Activated CD4-positive, alpha-beta T cell treated with anti-CD3 and anti-CD28 coated beads, Interleukin-2, Interleukin-6, amounts not matched to agents 100 ng/mL and 50 ng/mL, durations not matched to agents 16 hours and 8 hours (primary cell): ENCODE measurements at places on chromosomes 1 and 21.
A peak's percentile ranks its signal among the peaks of the same experiment; 100 is the strongest.

DNA sequence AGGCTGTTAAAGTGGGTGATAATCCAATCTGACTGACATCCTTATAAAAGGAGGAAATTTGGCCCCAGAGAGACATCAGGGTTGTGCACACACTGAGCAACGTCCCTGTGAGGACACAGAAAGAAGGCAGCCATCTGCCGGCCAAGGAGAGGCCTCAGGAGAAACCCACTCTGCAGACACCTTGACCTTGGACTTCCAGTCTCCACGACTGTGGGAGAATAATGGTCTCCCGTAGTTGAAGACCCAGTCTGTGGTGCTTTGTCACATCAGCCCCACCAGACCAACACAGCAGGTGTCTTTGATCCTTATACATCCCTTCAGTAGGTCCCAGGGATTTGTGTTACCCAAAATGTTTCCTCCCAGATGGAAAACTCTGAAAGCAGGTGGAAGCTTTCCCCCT, 4.2 kb upstream of the DNAJC28 start:
- no peak for DNase-seq

- DNase-seq: peak; percentile 14
Observed at GRCh38 chr1:27689423-27690173, 17.6 kb upstream of the IFI6 start.

- DNase-seq: no peak
Observed at GRCh38 chr1:175134500-175134899, 58.1 kb downstream of the KIAA0040 start.

- DNase-seq: no peak
Observed at GRCh38 chr1:200343874-200344273, 66.0 kb downstream of the ZNF281 start.

GRCh38 chr1:5597991-5598823, 394.0 kb downstream of the NPHP4 start:
- DNase-seq: no peak

GRCh38 chr21:45283035-45283610, 4.6 kb downstream of the POFUT2 start:
- DNase-seq: no peak

DNA sequence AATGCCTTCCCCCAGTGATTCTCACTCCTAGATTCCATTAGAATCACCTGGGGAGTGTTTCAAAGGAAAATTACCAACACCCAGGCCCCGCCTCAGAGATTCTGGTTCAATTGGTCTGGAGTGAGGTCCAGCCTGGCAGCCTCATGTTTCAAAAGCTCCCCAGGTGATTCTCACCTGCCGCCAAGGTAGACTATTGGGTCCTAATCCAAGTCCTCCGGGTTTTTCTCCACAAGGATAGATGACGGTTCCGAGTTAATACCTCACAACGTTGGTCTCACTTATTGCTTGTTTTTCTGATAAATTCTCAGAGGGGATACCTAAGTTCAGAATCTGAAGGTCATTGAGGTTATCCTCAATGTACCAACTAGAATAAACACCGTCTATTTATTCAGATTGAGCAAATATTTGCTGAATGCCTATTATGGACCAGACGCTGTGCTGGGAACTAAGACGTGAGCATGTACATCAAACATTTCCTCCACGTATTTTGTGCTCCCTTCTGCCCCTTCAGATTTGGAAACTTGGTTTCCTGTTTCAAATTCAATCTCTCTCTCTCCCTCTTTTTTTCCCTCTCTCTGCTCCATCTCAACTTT, 97.5 kb downstream of the SEC16B start:
- no peak for DNase-seq

DNA sequence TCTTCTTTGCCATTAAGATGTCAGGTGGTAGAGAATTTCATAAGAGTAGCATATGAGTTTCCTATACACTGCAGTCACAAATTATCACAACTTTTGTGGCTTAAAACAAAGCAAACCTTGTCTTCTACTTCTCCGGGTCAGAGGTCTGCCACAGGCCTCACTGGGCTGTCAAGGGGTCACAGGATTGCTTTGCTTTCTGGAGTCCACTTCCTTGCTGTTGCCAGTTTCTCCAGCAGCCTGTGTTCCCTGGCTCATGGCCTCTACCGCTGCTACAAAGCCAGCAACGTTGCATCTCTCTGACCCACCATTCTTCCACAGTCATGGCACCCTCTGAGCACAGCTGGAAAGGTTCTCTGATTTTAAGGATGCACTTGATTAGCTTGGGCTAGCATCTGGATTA, 6.5 kb upstream of the BACE2 start:
- DNase-seq: no peak

DNA sequence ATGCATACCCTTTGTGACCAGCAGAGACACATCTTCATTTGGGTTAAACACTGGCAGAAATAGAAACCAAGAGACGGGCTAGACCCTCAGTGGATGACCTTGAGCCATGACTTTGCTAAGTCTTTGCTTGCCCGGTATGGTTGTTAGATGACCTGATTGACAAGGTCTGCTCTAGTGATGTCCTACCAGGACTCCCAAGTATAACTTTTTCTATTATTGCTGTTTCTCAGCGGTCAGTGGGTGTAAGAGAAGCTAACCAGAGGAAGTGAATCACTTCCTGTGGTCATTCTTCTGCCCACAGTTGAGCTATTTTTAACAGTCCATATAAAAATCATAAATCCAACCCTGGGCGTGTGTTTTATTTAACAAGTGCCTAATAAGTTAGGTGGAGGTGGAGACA, 126.2 kb upstream of the ETS2 start:
- no peak for DNase-seq

DNA sequence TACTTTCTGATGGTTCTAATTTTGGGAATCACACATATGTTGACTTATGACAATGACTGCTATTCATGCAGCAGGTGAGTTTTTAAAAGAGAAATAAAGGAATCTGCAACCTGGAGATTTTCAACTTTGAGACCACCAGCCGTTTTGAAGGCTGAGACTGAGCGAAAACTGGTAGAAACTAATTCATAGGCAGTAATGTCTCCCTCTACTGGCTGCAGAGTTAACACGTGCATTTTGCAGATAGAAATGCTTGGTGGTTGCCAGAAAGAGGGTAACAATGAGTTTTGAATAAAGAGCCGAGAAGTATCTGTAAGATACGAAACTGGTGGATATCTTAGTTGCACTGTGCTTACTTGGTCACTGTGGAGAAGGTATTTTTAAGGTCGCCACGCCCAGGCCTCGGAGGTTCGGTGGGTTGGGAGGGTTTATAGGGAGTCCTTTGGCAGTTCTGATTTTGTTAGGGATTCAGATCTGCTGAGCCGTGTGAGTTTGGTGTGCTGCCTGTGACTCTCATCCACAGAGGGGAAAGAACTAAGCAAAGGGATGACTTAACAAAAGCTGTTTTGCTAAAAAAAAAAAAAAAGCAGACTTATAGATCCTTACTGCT, 83.0 kb downstream of the RYR2 start:
- DNase-seq: peak; percentile 3

- DNase-seq: no peak
Observed at GRCh38 chr1:205444931-205445645, 10.8 kb downstream of the BLACAT1 start.

- no peak for DNase-seq
Observed at GRCh38 chr1:166174108-166174507, 7.3 kb upstream of the FAM78B start.

- DNase-seq: no peak
Observed at GRCh38 chr1:973459-974292, 7.4 kb downstream of the PLEKHN1 start.

DNA sequence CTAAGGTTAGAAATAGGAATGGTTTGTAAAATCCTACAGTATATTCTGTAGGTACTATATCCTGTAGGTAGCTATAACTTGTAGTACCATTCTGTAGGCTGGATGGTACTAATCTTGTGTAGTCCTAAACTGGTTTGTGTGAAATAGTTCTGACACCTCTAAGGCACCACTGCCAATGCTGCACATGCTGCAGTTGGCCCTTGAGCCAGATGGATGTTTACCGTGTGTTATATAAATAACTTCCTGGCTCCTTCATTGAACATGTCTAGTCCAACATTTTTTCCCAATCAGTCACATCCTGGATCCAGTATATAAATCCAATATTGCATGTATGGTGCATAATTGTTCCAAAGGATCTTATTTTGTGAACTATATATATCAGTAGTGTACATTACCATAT, 89.5 kb upstream of the GNG4 start:
- DNase-seq: no peak

DNA sequence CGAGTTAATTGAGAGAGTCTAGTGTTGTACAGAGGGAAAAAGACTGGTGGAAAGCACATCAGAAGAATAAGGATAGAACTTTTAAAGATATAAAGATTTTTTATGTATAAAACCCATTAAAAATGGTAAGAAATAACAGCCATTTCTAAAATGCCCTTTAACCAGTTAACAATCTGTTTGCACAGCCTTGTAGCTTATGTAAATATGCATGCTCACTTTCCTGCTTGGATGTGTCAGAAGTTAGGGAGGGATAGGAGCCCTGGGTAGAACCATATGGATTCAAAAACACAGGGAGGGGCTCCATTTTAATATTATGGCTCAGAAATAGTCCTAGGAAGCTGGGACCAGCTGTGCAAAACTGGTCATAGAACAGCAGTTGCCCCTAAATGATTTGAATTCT, 4.5 kb upstream of the EDEM3 start:
- DNase-seq: no peak

- DNase-seq: no peak
Observed at GRCh38 chr1:167197692-167198091, 23.0 kb upstream of the POU2F1 start.
